Glomerular endothelial cell (primary cell): ENCODE measurements at places on chromosomes 1 and 21.
A peak's percentile ranks its signal among the peaks of the same experiment; 100 is the strongest.

- no peak for DNase-seq
Observed at GRCh38 chr1:236535662-236536161, 11.9 kb downstream of the LGALS8 start.

- no peak for DNase-seq
Observed at GRCh38 chr1:25566730-25567341, 23.4 kb downstream of the LDLRAP1 start.

DNA sequence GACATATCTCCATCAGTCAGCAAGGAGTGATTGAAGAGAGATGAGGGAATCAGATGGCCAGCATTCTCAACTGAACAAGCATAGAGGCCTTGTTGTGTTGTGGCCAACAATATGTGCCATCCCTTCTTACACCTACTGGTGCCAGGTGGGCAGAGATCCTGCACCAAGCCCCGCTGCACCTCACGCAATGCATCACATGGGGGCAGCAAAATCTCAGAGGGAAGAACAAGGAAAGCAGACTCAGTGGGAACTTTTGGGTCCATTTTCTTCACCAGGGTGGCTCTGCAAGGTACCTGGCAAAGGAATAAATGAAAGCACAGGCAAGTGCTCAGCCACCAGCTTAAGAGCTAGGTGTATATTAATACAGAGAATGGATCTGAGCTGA is 33.2 kb downstream of the HSD3B2 start:
- DNase-seq: no peak

DNA sequence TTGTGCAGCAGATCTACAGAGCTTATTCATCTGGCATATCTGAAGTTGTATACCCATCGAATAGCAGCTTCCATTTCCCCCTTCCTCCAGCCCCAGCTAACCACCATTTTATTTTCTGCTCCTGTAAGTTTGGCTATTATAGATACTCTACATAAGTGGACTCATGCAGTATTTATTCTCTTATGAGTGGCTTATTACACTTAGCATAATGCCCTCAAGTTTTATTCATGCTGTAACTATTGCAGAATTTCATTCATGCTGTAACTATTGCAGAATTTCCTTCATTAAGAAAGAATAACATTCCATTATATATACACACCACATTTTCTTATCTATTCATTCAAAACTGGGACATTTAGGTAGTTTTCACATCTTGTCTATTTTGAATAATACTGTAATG is 30.5 kb upstream of the IFI16 start:
- DNase-seq: no peak

GRCh38 chr1:54885807-54886723 is 930 bp downstream of the DHCR24 start:
- DNase-seq: no peak

GRCh38 chr21:44897326-44898010 is 23.2 kb downstream of the ITGB2 start:
- DNase-seq: no peak

GRCh38 chr1:223639331-223639749 is 26.2 kb downstream of the CAPN8 start:
- DNase-seq: no peak

DNA sequence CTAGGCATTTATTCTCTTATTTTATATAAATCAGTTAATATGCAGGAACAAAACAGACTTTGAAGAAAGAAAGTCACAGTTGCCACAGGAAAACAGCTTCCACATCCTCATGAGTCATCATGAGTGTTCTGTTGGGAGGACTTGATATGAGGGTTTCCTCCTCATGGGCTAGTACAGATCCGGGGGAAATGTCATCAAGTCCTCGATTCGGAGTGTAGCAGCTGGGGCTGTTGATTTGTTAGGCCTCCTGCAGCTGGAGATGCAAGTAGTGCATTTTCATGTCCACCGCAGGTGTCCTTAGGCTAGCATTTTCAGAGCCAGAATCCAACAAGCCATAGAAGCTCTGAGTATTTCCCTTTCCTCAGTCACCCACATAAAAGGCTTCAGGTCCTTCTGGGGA is 36.7 kb downstream of the ADAM30 start:
- peak; percentile 47 for DNase-seq

DNA sequence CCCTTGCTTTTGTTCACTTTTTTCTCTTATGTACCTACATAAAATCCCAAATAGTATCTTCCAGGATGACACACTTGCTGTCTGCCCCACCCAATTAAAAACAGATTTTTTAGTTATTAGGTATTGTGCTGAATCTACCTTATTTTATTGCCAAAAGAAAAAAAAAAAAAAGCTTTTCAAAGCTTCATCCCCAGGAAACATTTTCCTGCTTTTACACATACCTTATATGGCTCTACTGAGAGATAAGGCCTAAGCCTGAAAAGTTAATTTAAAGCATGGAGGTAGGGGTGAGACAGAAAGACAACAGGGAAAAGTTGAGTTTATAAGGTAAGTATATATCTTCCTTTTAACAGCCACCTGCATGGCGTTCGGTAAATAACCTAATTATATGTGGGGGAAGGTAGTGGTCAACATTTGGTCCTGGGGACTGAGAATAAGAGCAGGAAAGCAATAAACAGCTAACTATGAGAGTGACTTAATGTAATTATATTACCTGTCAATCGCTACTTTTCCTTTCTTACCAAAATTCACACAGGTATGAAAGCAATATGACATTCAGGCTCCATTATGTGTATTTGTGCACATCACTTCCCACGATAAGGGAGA is 54.6 kb upstream of the BOLA1 start:
- DNase-seq: no peak

- no peak for DNase-seq
Observed at GRCh38 chr1:153550827-153551500, 1.9 kb upstream of the S100A3 start.

GRCh38 chr1:151720974-151721787 is at the start of gene RIIAD1:
TSS of gene RIIAD1 (plus strand) at chr1:151721522. CDS start at chr1:151721537, 15 bp downstream.
- no peak for DNase-seq

DNA sequence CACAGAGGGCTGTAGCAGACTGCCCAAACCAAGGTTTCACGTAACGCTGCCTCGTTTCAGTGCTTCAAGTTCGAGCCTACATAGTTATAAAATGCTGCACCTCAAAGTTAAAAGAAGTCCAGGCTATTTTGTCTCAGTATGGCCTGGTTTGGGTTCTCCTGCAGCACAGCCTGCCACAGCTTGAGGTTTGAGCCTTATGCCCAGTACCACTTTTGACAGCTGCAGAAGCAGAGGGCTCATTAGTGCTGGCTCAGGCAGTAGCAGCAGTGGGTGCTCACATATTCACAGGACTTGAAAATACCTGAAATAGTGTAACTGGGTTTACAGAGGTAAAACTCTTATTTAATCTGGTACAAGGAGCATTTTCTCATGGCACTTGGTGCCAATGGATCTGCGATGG is 15.3 kb downstream of the SPATA46 start:
- DNase-seq: no peak

DNA sequence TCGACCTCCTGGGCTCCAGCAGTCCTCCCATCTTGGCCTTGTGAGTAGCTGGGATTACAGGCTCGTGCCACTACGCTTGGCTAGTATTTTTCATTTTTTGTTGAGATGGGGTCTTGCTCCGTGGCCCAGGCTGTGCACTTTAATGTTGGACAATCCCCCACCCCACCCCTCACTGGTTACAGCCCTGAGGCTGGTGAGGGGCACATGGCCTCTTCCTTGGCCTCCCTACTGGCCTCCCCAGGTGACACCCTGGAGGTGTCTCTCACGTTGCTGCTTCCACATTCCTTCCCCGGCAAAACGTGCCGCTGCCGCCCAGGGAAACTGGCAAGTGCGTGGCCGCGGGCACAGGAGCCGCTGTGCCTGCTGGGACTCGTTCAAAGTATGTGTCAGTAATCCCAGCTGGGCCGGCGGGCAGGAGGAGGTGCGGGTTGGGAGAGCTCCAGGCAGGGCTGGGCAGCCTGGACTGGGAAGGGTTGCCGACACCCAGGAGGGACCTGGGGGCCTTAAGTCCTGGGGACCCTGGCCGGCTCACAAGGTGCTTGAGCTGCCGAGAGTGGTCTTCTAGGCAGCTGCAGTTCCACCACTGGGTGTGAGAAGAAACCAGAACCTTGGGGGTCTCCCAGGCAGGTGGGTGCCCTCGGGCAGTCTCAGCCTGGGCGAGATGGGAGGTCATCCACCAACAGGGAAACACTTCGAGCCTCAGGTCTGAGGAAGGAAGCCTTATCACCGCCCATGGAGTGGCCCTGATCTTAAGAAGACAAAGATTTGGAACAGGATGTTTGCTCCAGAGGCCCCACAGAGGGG is 6.5 kb downstream of the WNT3A start:
- no peak for DNase-seq

DNA sequence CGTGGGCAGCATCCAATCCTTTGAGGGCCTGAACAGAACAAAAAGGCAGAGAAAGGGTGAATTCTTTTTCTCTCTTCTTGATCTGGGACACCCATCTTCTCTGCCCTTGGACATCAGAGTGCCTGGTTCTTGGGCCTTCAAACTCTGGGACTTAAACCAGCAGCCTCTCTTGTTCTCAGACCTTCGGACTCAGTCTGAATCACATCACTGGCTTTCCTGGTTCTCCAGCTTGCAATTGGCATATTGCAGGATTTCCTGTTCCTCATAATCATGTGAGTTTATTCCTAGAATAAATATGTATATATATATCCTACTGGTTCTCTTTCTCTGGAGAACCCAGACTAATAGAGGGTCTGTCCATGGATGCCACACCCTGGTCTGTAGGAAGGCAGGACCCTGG is 16.3 kb upstream of the TENT5C start:
- no peak for DNase-seq

GRCh38 chr1:186654741-186655140 is 25.5 kb downstream of the PTGS2 start:
- DNase-seq: no peak

DNA sequence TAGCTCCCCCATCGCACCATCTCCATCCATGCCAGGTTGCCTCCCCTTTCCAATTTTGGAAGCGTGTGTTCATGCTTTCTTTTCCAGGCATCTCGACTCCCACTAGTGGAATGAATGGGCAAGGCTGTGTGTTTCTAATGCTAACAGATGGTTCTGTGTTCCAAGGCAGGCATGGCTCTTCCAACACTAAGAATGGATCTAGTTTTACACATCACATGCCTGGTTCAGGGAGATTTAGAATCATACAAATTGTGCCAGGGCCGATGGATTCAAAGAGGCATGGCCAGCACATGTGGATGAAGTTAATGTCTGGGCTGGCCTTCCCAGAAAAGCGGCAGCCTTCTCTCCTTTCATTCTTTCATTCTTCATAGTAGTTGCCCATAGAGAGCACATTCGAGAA is 438.7 kb downstream of the PRDM2 start:
- no peak for DNase-seq

GRCh38 chr1:223328566-223328965 is 35.4 kb downstream of the SUSD4 start:
- no peak for DNase-seq

DNA sequence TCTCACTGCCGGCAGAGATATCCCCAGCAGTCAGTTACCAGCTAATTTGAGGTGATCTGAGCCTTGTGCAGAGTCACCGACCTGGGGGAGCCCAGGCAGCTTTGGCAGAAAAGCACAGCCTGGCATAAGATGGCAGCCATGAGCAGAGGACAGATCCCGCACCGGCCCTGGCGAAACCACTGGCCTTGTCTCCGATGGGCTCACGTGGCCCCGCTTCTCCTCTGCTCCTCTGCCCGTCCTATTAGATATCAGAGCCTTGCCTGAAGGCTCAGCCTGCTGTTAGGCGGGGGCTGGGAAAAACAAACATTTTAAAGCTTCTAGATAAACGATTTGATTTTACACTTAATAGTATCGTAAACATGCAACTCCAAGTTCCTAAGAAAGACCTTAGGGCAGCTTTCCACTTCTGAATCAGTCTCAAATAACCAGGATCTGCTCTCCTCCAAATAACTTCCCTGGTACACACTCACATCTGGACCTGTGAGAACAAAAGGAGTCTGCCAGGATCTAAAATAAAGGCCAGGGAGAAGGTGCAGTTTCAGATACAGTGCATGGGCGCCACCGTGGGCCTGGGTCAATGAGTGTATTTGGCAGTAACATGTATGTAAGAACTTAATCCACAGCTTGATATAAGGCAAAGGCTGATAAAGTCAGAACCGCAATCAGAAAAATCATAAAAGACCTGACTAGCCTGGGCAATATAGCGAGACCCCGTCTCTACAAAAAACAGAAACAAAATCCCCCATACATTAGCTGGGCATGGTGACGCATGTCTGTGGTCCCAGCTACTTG is 10.0 kb downstream of the EDARADD start:
- DNase-seq: no peak

GRCh38 chr21:35945089-35945671 is 115.1 kb downstream of the SETD4 start:
- no peak for DNase-seq

DNA sequence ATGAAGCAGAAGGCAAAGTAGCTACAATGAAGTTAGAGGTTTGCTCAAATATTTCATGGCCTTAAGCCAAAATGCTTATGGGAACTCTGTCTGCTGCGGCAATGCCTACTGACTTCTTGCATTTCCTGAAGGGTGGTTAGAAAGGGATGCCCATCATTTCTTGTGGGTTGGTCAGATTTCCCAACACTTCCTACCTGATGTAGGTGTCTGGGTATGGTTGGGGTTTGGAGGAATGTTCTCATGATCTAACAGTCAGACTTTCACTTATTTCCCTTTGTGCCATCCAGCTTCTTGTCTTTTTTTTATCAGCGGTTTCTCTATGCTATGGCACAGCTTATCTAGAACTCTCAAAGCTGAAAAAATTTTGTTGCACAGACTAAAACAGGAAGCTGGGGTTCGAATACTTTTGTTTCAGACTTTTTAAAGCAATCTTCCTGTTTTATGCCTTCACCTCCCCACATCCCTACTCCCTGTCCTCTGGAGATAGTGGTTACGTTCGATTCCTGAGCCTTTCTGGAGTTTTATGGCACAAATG is 307.7 kb downstream of the USP25 start:
- no peak for DNase-seq

- no peak for DNase-seq
Observed at GRCh38 chr1:87583459-87583858, 254.8 kb downstream of the LMO4 start.

DNA sequence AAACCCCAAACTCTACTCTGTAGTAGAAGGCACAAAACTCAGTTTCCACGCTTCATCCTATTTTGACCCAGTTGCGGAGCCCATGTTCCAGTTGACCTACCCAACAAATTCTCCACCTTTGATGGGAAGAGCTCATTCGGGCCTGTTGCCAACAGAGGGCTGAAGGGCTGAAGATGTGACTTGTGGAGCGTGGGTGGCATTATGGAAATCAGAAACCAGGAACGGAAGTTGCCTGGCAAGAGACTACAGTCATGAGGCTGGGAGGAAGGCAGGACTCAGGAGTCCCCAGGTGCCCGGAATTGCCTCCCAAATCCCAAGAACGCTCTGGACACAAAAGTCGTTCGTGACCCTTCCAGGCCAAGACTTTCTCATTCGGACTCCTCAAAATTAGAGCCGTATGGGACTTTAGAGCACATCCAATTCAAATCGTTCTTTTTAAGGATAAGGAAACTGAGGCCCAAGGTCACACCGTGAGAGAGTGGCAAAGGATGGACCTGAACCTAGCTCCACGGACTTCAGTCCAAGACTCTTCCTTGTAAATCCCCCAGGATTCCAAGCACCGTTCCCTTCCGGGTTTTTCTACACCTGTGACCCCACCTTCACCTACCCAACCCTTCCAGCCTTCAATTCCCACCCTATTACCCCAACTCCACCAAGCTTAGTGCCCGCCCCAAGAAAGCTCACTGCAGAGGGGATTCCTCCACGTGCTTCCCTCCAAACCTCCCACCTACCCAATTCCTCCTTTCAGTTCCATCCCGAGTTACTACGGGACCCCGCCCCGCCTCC is 739 bp downstream of the SMG5 start:
- no peak for DNase-seq
